Fibroblast of skin of right biceps (primary cell): ENCODE measurements at places on chromosomes 11 and 22.

DNA sequence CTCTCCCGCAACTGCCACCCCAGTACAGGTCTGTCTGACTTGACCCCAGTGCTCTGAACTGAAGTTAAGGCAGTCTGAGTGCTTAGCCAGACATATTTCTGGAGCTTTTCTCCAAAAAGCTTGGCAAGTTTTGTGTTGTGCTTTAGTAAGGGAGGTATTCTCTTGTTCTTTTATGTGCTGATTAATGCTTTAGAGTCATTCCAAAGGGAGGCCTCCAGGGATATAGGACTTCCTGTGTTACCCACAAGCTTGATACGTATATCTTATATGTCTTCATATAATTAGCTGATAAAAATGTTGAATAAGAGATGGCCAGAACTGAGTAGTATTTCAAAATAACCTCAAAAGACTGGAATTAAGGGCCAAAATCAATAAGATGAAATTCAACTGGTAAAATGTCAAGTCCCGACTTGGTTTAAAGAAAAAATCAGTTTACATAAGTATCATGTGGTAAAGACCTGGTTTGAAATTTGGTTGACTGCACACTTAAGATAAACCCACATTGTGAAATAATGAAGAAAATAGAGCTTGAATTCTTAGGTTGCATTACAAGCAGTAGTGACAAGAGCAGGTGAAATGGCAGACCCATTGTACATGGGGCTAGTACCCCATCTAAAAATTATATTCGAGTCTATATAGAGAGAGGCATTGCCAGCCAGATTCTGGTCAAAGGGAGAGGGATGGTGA is 226.9 kb downstream of the SNX19 start:
- peak; percentile 83 for DNase-seq

DNA sequence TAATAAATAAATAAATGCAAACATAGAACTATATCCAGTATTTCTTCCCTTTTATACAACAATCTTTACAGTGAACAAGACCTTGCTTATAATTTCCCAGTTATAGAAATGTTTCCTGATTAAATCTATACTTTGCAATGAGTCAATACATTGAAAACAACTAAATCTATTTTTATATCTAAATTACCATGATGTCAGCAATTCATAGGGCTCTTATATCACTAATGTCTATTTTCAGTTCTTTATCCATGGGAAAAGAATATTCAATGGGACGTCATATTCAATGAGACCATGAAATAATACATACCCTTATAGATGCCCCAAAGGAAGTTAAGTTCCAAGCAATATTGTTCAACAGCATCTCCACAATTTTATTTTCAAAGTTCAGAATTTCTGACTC is 359.9 kb downstream of the CASP12 start:
- no peak for DNase-seq

DNA sequence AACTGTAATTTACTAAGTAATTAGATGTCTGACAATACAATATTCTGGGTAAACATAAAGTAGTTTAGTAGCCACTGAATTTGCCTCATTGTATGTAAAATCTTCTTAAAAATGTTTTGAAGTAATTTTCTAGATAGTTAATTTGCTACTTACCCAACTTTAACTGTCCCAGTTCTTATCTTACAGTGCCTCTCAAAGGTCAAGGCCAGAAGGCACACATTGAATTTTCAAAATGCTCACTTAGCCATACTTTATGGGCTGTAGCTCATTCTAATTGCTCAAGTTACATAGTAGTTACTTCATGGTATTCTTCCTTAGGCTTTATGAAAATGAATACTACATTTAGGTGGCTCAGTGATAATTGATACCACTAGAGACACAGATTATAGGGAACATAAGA is 666.6 kb downstream of the CNTN5 start:
- DNase-seq = no peak

- DNase-seq = no peak
These were observed 146.2 kb downstream of the DBX1 start for GRCh38 chr11:20014067-20014402.

DNA sequence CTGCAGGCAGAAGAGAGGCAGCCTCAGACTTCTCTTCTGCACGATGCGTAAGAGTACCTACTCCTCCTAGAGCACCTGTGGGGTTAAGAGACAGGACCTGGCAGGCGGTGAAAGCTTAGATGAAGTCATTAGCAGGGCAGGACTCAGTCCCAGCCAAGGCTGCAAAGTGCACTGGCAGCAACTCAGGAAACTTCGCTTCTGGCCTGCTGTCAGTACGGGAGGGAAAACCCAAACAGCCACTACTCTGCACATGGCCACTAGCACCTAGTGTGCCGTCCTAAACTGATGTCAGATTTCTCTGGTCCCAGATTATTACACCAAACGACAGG is 8.8 kb upstream of the KLHL35 start:
- DNase-seq = no peak

GRCh38 chr11:72015511-72016061 is 16.9 kb downstream of the IL18BP start:
- DNase-seq = no peak

DNA sequence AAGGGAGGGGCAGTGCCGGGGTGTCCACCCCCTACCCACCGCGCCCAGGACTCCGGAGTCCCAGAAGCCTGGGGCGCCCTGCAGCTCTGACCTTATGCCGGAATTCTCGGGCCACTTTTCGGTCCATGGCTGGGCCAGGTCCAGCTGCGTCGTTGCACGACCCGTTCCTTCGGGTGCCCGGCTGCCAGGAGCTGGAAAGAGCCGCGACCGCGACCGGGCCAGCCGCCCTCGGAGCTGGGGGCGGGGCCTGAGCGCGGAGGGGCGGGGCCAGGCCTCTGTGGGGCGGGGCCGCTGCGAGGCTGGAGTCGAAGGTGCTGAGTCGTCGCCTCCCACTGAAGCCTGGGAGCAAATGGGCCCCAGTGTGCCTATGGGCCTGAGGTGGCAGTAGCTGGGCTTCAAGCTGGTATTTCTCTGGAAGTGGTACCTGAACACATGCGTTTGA is at the start of gene USH1C:
USH1C (minus strand) TSS at position 236 of the 442 bp plus-strand sequence; CDS start at position 127, 109 bp downstream.
- no peak for DNase-seq

DNA sequence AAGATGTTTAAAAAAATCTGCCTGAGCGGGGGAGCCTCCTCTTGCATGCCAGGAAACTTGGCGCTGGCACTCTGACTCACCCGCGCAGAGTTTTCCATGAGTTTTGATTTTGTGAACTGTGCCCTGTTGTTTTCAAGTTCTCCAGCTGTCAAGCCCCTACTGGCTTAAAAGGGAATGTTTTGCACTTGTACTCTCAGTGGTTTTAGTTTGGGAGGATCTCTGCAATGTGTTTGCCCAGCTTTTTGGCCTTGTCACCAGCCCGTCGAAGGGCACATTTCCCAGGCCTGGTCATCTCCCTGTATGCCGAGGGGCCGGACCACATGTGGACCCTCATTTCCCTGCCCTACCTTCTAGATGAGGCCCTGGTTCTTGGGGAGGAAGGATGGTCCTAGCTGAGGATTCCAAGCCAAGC is 12.2 kb downstream of the MRGPRF start:
- peak; percentile 81 for DNase-seq

GRCh38 chr22:23012081-23012622 is 58.2 kb upstream of the GNAZ start:
- no peak for DNase-seq

- DNase-seq = no peak
These were observed 7.1 kb downstream of the YWHAH start for GRCh38 chr22:31951194-31952093.

- no peak for DNase-seq
These were observed 8.3 kb upstream of the SLC39A13 start for GRCh38 chr11:47399860-47400767.

GRCh38 chr11:108508653-108509593 is 10.7 kb upstream of the POGLUT3 start:
- no peak for DNase-seq

DNA sequence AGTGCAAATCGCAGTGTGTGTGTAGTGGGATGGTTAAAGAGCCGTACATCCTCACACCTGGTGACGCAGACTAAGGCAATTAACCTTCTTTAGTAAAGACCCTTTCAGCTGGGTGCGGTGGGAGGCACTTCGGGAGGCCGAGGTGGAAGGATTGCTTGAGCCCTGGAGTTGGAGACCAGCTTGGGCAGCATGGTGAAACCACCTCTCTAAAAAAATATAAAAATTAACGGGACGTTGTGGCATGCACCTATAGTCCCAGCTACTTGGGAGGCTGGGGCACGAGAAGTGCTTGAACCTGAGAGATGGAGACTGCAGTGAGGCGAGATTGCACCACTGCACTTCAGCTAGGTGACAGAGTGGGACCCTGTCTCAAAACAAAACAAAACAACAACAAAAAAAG is 31.5 kb downstream of the ZBTB16 start:
- no peak for DNase-seq

GRCh38 chr11:379205-380094 is 10.2 kb downstream of the B4GALNT4 start:
- DNase-seq = no peak

DNA sequence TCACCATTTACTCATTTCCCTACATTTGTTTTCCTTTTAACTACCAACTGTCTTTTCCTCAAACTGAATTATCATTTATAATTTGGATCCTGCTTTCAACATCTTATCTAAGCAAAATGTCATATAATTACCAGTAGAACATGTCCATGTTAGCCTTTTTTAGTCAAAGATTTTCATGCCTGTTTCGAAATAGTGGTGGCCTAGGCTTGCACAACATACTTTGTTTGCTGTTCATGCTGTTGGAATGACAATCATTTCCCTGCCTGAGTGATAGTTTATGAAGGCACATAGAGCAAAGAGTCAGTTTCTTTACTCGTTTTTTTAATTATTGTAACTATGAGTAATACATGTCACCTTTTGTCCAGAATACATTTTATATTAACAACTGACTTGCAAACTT is 144.3 kb upstream of the ANO3 start:
- peak; percentile 93 for DNase-seq

GRCh38 chr22:25346859-25347751 is 127.7 kb downstream of the CRYBB2 start:
- DNase-seq = no peak

DNA sequence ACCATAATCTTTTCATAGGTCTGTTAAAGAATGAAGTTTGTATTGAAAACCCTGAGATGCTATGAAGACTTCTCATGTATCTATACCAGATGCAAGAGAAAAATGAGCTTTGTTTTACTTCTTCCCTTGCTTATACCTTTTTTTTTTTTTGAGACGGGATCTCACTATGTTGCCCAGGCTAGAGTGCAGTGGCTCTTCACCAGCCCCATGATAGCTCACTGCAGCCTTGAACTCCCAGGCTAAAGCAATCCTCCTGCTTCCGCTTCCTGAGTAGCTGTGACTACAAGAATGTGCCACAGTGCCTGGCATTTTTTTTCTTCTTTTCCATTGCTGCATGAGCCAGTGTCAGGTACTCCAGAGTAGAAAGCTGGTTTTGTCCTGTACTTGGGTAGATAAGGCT is 10.8 kb downstream of the CEP295 start:
- DNase-seq = no peak

DNA sequence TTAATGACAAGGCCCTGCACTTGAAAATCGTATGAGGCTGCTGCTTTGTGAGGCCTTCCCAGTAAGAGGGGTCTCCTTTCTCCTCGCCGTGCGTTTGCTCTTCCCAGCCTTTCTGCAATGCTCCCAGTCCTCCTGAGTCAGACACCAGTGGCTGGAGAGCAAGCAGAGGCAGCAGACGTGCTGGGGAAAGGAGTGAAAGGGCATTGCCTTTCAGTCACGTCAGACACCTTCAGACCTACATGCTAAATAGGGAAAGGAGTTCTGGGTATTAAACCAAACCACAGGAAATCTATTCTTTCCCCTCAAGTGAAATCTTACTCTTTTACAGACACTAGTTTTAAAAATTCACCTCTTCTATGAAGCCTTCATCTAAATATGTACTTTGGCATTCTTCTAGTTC is 274.8 kb downstream of the NTM start:
- no peak for DNase-seq

GRCh38 chr11:107999759-108000455 is 8.8 kb upstream of the CUL5 start:
- DNase-seq = peak; percentile 39

GRCh38 chr11:69409812-69410645 is 71.4 kb upstream of the LINC01488 start:
- no peak for DNase-seq

GRCh38 chr22:42720263-42721044 is at the start of gene A4GALT:
TSS of gene A4GALT (minus strand) at chr22:42720870. CDS start at chr22:42693951, 26,919 bp downstream.
- DNase-seq = no peak

DNA sequence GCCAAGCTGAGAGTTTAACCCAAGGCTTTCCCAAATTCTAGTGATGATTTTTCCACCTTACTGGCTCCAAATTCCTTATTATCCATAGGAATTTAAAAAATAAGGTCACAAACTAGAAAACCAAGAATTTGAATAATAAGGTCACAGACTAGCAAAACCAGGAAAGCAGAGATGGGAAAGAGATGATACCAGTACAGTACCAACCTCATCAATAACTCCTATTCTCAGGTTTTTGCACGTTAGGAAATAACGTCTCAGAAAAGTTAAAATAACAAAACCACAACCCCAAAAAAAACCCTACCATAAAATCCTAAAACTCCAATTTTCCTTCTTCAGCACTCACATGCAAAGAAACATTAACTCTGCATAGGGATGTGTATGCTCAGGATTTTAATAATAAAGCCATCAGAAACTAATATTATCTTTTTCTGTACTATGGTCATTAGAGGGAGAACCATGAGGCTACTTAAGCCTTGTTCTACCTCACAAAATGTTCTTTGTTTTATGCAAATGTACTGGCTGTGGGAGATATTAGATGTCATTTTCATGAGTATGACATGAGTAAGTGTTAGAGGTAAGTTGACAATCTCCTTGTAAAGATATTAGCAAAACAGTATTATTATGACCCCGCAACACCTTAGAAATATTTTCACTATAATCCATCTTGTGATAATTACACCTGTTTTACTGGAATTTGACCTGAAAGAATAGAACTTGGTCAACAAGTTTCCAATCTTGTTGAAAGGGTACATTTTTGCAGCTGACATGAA is 16.1 kb upstream of the EED start:
- no peak for DNase-seq

DNA sequence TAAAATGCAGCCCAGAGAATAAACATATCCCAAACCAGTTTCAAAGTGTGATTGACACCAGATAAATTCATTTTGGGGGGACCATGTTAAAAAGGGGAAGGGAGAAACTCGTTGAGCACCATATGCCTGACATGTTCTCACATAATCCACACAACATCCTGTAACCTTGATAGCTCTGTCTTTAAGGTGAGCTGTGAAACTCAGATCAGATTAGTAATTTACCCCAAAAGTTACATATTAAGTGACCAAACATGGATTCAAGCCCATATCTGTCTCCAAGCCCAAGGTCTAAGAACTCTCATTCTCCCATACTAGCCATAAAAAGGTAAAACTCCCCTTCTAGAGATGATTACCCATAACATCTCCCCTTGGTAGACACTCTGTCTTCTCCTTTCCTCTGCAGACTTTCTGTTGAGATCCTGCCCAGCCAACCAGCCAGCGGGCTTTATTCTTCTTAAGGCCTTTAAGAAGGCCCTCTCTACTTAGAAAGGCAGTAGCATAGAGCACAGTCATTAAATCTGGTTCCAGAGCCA is 150.7 kb downstream of the CCDC34 start:
- DNase-seq = no peak
